ENCODE measurements at places on chromosomes 4 and X. TPM values are rescaled to one million over a fixed set of nuclear protein-coding genes. Genes with fewer than 3 reads are reported as not detected.

PAGE2B gene
- total RNA-seq = not detected

DOCK11 gene
- total RNA-seq = 26.2 TPM

MAGEC1 gene
- total RNA-seq = not detected

FAM9B gene
- total RNA-seq = not detected

UCP1 gene
- not detected for total RNA-seq

Data from regular cardiac myocyte (primary cell).